ENCODE measurements at places on chromosomes 4 and X.

- DNase-seq: peak; percentile 41
Measured at GRCh38 chrX:153460826-153461225, 9.6 kb downstream of the HAUS7 start.

DNA sequence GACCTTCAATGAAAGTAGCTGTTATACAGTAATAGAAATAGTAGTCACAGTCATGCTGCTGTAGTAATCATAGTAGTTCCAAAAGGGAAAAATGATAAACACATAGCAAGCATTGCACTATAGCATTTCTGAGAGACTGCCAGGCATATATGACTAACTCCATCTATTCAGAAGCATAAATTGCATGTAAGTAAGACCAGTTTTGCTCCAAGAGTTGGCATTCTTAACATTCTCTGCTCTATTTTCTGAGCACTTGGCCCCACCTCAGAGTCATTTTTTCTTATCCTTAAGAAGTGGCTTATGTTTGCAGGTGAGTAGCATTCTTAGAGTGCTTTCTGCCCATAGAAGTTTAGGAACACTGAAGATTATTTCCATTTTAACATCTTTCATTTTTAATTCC lies 490.3 kb upstream of the TECRL start:
- no peak for DNase-seq

- DNase-seq: no peak
Measured at GRCh38 chr4:140952717-140953116, 180.6 kb downstream of the RNF150 start.

DNA sequence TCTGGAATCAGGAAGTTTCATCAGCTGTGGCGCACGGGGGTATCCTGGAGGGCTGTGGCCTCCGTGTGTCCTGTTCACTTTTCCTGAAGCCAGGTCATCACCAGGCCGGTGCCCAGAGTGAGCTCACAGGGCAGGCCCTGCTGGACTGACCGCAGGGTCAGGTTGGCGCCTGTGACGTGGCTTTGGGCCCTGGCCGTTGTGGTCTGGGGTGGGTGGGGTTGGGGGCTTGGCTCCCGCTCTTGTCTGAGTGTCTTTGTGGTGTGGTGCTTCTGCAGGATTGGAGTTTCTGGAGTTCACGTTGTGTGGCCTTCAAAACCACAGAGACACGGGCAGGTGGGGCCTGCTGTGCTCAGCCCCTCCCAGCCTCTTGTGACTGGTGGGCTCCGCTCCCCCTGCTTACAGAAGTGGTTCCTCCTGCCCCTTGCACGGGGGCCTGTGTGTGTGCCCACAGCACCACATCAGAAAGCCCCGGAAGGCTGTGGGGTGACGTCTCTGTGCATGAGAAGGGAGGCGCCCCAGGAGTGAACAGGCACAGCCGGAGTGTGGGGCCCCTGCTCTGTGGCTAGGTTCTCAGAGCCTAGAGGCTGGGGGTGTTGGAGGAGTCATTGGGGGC lies 9.5 kb downstream of the RGS12 start:
- DNase-seq: peak; percentile 71

- DNase-seq: no peak
Measured at GRCh38 chrX:121733514-121733913, 686.1 kb downstream of the GLUD2 start.
